ENCODE measurements at places on chromosomes 4 and X.

DNA sequence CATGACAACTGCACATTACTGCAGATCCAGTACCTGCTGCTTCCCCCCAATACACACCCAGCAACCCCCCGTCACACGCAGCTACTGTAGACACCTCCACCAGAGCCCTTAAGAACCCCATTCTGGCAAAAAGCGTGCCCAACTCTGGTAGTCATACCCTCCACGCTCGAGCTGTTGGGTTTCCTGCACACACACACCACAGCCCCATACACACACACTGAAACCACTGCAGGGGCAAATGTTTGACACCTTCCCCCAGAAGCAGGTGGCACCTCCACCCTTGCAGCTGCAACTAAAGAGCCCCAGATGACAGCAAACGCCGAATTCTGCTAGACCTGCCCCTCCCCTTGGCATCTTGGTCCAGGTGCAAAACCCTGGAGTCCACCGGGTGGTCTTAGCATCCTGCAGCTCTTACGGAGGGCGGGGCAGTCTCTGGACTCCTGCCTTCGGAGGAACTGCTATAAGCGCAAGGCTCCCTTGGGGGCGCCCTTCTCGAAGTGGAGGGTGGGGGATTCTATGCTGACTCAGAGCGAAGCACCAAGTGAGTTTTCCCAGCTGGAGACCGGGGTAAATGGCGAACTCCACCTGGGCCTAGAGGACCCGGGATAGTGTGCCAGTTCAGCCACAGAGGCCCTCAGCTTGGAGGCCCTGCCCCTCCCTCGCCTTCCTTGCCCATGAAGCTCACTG lies 1.5 kb downstream of the FRMPD3 start:
- DNase-seq: peak; percentile 42

- no peak for DNase-seq
Measured at GRCh38 chrX:111254896-111255693, 15.2 kb downstream of the CAPN6 start.

DNA sequence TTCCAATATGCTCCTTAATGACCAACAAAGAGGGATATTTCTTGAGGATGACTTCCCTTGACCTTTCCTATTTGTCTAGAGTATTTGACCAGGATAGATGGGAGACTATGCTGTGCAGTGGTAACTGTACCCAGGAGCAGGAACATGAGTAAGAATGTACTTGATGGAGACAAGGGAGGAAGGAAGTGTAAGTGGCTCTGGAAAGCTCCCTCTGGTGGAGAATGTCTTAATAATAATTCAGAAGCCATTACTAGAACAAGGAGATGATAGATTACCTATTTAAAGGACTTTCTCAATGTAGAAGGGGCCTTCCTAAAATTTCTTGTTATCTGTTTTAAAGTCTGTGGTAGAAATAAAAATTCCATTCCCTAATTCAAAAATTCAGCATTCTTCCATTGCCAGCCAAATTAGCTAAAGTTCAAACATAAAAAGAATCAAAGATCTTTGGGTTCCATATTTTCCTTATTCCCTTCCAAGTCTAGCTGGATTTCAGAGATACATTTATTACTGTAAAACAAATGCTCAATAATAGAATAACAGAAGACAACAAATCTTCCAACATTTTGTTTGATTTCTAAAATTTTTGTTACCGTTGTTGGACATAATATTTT lies 83.8 kb downstream of the GRID2 start:
- DNase-seq: peak; percentile 37

DNA sequence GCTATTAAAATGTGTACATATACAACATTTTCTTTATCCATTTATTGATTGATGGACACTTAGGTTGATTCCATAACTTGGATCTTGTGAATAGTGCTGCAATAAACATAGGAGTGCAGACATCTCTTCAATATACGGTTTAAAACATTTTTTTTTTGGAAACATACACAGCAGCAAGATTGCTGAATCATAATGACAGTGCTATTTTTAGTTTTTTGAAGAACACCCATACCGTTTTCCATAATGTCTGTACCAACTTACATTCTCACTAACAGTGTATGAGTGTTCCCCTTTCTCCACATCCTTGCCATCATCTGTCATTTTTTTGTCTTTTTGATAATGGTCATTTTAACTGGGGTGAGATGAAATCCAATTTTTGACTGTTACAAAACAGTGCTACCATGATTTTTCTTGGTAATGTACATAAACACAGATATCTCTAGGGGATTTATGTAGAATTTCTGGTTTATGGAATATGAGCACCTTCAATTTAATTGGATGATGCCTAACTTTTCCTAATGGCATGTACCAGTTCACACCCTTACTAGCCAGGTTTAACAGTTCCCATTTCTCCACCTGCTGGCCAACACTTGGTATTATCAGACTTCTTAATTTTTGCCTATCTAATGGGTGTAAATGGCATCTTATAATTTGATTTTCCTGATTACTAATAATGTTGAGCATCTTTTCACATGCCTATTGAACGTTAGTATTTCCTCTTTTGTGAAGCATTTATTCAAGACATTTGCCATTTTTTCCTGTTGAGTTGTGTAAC lies 21.0 kb upstream of the TMSB15B start:
- DNase-seq: peak; percentile 22

- DNase-seq: no peak
Measured at GRCh38 chrX:32592786-32593185, 618.6 kb downstream of the DMD start.

- no peak for DNase-seq
Measured at GRCh38 chr4:165682611-165683010, 190.4 kb upstream of the TLL1 start.

DNA sequence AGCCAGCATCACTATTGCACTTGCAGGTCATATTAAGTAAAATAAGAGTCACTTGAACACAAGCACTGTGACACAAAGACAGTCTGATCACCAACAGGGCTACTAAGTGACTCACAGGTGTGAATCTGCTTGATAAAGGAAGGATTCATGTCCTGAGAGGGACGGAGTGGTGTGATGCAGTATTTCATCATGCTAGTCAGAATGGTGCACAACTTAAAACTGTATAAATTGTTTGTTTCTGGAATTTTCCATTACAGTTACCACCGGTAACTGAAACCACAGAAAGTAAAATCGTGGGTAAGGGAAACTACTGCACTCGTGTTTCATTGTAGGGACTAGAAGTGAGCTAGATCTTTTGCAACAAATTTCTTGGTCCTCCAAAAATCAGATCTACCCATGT lies 109.7 kb downstream of the ELOVL6 start:
- DNase-seq: no peak

DNA sequence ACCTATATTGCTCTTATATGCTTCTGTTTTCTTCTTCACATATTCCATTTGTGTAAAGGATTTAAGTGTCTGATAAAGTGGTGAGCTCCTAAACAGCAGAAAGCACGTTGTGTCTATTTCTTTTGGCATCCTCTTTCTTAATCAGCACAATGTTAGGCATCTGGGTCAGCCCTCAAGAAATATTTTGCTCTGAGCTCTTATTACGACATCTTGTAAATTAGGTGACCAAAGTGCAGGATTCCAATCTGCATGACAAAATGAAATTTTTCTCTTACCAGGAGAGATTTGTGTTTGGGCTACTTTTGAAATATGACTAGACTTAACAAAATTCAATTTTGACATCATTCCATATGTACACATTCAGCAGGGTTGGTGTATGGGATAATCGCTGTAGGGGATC lies 210.0 kb upstream of the IGFBP7 start:
- no peak for DNase-seq

- no peak for DNase-seq
Measured at GRCh38 chr4:88441696-88442095, 15.2 kb upstream of the HERC5 start.

GRCh38 chr4:142519342-142519741 lies 326.8 kb downstream of the INPP4B start:
- no peak for DNase-seq

- DNase-seq: no peak
Measured at GRCh38 chrX:155592331-155592730, 20.4 kb downstream of the TMLHE start.

GRCh38 chr4:146520896-146521540 lies 722 bp downstream of the SLC10A7 start:
- DNase-seq: peak; percentile 26

- no peak for DNase-seq
Measured at GRCh38 chrX:113522814-113523213, 682.2 kb upstream of the AMOT start.

GRCh38 chr4:101253121-101253520 lies 94.2 kb downstream of the PPP3CA start:
- DNase-seq: peak; percentile 51

- no peak for DNase-seq
Measured at GRCh38 chr4:115249808-115250207, 136.4 kb upstream of the NDST4 start.

GRCh38 chr4:16750882-16751642 lies 147.4 kb downstream of the LDB2 start:
- no peak for DNase-seq

DNA sequence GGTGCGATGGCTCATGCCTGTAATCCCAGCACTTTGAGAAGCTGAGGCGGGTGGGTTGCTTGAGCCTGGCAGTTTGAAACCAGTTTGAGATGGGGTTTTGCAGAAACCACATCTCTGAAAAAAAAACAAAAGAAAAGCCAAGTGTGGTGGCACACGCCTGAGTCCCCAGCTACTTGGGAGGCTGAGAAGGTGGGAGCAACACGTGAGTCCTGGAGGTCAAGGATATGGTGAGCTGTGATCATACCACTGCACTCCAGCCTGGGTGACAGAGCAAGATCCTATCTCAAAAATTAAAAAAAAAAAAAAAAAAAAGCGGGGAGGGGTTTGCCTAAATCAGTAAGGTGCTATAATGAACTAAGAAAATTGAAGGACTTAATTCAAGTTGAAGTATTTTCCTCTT lies 58.2 kb upstream of the TBC1D14 start:
- DNase-seq: no peak

- peak; percentile 50 for DNase-seq
Measured at GRCh38 chr4:52780206-52780605, 29.0 kb upstream of the ERVMER34-1 start.

- DNase-seq: no peak
Measured at GRCh38 chrX:124239911-124240310, 92.5 kb upstream of the TEX13D start.

- no peak for DNase-seq
Measured at GRCh38 chrX:39008549-39008948, 207.3 kb downstream of the MID1IP1 start.

DNA sequence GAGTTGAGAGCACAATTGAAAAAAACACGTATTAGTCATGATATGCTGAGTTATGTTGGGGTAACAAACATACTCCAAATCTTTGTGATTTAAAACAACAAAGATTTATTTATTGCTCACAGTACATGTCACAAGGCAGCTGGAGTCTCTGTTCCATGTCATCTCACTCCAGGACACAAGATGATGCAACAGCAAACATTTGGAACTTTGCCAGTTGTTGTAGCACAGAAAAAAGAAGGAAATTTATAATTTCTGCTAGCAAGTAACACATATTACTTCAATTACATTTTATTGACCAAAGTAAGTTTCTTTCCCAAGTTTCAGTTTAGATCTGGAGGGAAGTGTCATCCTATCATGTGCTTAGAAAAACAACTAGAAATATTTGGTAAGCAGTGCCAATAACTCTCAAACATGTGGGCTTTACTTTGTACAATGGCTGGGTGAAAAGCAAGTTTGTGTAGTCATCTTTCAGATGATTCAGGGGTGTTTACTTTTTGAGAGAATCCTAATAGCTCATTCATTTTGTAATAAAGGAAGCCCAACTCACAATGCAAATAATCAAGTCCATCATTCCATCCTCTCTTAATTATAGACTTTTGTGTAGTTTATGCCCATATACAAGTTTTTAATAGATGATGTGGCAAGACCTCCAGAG lies 452.3 kb downstream of the ZIC3 start:
- DNase-seq: no peak

DNA sequence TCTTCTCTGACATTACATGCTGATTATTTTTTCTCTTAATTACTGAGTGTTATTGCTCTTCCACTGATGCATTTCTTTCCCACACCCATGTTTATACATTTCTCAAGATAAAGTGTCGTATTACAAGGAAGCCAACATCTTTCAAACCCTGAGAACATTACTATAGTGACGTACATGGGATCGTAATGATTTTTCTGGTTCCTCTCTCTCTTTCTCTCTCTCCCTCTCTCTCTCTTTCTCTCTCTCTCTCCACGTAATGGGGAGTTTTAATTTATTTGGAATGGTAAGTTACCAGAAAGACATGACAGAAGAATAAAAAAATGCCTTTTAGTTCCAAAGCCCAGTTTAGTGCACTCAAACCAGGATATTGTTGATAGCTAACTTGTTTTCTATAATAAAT lies 40.4 kb upstream of the MAPK10 start:
- no peak for DNase-seq

DNA sequence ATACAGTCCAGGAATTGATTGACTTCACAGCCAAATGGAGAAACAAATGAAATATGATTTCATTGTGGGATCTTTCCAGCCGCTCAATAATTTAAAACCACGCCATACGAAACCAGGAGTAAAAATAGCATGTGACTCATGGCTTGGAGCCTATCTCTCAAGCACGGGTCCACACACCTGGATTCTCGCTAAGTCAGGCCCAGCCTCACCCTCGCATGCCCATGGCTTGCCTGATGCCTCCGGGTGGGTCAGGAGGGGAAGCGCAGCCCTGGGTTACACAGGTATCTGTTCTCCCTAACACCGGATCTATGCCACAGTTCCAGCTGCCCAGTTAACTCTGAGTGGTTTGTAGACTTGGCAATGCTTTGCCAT lies 5.6 kb upstream of the ABLIM2 start:
- no peak for DNase-seq

GRCh38 chrX:150655788-150656187 lies 37.4 kb upstream of the MTMR1 start:
- DNase-seq: no peak

DNA sequence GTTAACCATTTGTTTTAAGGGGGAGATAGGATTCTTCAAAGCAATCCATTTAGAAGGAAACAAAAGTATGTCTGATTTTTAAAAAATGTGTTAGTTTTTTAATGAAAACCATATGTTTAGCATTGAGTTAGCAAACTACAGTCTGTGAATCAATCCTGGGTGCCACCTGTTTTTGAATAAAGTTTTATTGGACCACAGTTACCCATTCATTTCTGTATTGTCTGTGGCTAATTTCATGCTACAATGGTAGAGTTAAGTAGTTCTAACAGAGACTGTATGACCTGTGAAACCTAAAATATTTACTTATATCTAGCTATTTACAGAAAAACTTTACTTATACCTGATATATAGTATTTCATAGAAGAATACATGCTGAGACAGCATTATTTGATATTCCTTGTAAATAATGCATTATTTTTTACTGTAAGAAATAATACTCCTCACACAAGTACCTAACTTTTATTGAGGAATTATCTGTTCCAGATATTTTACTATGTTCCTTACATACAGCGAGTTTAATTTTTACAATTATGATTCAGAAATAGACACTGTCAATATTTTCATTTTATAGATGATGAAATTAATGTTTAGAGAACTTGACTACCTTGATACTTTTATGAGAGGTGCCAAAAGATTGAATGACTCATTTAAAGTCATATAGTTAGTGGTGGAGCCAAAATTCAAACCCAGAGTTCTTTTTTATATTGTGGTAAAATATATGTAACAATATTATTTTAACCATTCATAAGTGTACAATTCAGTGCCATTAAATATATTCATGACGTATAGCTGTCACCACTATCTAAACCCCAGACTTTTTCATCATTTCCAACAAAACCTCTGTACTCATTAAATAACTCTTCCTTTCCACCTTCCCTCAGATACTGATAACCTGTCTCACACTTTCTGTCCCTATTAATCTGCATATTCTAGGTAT lies 122.0 kb downstream of the GLUD2 start:
- DNase-seq: no peak

Data from NCI-H446 (cell line).